ENCODE measurements at places on chromosomes 1 and 21.
A peak's percentile ranks its signal among the peaks of the same experiment; 100 is the strongest.

DNA sequence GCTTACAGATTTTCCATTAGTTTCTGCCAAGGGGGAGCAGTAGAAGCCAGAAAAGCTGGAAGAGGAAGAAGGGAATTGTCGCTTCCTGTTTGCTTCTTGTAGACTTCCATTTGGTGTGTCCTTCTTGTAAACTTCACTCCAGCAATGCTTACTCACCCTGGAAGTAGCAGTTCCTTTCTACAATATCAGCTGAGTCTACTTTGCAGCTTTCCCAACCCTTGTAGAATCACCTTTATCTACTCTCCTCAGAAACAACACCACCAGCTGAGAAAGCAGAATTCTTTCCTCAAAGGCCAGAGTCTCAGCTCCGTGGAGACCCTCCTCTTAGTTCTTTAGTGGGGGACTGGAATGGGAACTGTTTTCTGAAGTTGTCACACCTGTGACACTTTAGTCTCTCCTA lies 1136.7 kb upstream of the TMPRSS15 start:
- DNase-seq, result no peak

DNA sequence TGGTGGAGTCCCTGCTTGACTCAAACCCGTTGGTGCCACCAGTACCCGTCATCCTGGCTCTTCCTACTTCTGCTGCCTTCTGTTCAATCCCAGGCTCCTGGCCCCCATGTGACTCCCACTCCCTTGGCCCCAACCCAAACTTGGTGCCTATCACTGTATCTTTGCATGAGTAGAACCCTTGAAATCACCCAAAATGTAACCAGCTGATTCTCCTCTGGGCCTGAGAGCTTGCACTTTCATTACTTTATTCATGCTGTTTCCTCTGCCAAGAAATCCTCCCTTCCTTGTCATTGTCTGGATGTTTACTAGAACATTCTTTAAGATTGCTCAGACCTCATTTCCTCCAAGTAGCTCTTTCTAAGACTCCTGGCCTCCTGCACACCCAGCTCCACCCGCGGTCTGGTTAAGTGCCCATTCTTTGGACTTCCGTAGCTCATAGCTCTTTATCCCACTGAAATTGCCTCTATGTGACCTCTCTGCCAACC lies 15.7 kb downstream of the PTAFR start:
- DNase-seq, result no peak

- no peak for DNase-seq
Measured at GRCh38 chr21:44714905-44715304, 3.5 kb upstream of the TSPEAR start.

DNA sequence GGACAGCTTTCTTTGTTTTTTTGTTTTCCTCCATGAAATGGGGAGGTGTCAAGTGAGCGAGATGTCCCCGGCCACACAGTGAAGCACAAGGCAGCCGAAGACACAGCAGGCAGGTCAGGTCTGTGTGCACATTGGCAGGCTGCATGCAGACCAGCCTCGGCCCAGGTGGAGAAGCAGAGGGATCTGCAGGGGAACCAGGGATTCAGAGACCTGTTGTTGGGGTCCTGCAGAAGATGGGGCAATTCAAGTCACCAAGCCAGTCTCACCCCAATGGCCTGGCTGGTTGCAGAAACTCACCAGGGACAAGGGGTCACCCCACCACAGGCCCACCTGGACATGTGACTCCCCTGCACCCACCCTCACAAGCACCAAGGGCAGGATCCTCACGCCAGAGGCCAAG lies 4.0 kb upstream of the ABCG1 start:
- no peak for DNase-seq

DNA sequence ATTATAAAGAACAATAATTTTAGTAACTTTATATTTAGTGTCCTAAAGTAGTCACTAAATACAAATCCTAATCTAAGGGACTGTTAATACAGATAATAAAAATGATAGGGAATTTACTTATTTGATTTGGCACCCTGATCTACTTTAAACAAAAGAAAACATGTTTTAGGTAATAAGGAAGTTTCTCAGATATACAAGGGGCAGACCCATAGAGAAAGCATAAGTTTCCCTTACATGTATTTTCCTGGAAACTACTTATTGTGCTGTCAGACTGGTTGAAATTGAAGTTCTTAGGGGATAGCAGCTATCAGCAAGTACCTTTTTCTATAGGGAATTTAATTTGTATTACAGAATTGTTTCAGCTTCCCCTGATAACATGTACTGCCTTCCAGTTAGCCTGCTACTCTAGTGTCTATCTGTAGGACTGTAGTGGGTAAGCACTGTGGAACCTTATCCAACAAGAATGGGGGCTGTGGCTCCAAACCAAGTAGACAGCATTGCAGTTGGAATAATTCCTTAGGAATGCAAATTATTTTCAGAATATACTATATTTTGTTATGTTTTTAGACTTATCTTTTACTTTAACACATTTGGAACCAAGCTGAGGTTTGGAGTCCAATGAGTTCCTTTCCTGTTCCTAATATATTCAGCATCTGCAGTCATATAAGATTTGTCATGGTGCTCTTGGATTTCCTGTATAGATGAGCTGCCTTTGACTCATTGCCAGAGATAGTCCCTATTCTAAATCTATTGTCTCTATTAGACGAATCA lies 14.7 kb downstream of the MSH4 start:
- no peak for DNase-seq

DNA sequence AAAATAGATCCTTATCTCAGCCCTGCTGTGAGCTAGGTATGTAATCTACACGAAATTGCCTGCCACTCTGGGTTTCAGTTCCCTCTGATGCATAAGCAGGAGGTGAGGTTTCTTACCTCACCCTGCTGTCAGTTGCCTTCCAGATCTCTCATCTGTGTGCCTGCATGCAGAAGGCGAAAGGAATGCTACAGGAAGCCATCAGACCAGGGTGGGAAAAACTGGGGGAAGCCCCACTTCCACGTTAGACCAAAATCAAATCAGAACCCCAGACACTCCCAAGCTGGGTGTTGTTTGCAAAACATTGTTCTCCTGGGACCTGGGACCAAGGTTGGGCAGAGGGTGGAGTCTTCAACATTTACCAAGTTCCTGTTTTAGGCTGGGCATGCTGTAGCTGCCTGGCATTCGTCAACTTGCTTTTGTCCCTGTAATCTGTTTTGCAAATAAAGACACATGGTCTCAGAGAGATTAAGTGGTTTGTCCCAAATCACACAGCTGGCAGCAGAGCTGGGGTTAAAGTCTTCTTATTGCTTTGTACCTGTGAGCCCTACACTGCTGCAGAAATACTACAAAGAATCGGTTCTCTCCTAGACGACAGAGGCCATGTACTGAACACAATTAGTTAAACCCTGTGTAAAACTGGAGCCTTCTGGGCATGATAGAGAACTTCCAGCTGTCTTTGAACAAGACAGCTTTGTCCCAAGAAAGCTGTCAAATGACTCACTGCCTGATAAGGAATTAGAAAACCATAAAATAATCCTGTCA lies 389.7 kb upstream of the RUNX1 start:
- DNase-seq, result peak; percentile 63

DNA sequence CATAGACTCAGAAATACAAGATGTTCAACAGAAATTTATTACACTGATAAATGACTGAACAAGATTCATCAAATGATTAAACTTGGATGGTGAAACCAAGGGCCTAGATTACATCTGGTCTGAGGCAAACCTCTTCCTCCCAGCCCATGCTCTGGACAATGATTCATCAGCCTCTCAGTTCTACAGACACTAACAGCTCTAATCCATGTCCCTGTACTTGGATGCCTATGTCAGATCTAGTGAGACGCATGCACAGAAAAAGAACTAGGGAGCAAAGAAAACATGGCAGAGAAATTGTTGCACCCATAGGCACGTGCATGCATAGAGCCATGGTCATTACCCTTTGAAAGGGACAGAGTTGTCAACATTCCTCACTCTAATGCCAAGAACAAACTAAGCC lies 250.1 kb downstream of the KCNH1 start:
- DNase-seq, result no peak

GRCh38 chr1:112849425-112850033 lies 106.5 kb downstream of the SLC16A1 start:
- no peak for DNase-seq

- DNase-seq, result no peak
Measured at GRCh38 chr1:180937624-180938225, 25.0 kb downstream of the KIAA1614 start.

DNA sequence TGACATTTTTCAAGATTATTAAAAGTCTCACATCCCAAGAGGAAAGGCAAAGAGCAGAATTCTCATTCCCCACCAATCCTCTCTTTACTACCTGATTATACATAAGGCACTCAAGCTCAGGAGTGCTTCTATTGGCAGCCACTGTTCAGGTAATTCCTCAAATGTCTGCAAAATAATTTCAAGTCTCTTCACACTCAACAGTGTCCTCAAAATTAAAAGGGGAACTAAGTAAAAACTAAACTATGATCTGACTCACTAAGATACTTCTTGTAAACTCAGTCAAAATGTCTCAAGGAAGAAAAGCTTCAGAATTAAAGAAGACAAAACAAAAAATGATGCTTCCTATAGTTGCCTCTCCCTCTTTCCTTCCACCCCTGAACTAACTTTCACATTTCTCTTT lies 135.6 kb downstream of the GPATCH2 start:
- DNase-seq, result no peak

DNA sequence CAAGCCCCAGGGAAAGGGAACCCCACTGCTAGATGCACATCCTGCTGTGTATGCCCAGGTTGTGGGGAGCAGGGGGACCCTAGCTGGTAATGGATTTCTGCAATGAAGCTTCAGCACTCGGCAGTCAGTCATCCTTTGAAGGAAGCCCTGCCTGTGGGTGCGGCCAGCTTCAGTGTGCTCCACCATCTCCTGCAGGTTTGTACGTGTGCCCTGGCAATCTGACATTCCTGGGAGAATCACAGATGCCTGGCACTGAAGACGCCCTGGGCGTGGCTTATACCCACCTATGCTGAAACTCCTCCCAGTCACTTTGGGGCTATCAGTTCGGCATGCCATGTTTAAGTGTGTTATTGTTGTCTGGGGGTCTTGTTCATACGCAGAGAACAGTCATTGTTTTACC lies 6.8 kb downstream of the SPRR5 start:
- no peak for DNase-seq

GRCh38 chr1:109307274-109308021 lies 637 bp upstream of the MYBPHL start:
- peak; percentile 10 for DNase-seq

- no peak for DNase-seq
Measured at GRCh38 chr1:163275222-163275621, 46.5 kb upstream of the NUF2 start.

- peak; percentile 7 for DNase-seq
Measured at GRCh38 chr1:55860798-55861519, 645.8 kb upstream of the USP24 start.

DNA sequence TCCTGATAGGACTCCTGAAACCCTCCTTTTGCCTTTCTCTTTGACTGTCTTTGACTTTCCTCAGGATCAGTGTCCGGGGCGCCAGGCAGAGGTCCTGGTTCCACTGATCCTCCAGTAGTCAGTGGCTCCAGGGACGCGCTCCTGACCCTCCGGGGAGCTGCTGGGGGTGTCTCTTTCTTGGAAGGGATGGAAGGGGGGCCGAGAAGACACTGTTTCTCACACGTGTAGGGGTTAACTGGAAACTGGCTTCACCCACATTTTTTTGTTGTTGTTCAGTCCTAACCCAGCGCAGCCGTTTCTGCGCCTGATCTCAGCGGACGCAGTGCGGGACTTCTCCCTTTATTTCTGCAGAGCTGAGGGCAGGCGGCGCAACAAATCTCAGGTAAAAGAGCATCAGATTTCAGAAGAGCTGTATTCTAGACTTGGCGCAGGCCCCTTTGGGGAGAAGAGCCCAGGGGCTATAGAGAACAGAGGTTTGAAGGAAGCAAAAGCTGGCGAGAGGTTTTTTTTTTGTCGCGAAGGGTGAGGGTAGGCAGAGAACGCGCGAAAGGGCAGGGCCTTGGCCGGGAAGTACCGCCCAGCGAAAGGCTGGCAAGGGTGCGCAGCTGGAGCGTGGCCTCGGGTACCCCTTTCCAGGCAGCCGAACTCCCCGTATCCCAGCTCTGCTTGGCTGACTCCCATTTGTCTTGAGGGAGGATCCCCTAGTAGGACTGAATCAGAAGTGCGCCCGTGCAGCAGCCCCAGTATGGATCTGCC lies 4.3 kb upstream of the LHX9 start:
- no peak for DNase-seq

- DNase-seq, result no peak
Measured at GRCh38 chr1:228338521-228339051, 68.0 kb downstream of the TRIM11 start.

DNA sequence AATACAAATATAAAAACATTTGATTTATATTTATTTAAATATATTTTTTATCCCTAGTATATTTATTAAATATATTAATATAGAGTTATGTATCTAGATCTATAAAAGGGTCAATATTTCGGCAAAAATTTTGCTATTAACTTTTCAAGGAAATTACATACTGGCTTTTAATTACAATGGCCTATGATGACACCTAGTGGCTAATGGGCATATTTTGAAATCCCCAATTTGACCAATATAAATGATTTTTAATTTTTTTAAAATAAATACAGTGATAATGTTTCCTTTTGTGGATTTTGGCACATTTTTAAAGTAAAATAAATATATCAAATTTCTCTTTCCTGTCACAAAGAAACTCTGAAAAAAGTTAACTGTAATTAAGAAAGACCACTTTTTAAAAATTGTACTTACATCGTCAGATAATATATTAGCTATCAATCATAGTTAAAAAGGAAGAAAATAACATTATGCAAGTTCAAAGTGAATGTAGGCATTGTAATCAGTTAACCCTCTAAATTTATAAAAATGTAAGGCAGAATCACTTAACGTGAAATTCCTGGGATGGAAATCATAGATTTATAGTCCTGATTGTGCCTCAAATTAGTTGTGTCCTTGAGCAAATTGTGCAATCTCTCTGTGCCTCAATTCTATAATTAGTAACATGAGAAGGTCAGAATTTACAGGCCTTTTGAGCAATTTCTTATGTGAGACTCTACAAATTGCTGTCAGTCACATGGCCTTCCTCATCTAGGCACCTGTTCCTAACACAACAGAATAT lies 25.6 kb upstream of the RGS13 start:
- DNase-seq, result peak; percentile 41

DNA sequence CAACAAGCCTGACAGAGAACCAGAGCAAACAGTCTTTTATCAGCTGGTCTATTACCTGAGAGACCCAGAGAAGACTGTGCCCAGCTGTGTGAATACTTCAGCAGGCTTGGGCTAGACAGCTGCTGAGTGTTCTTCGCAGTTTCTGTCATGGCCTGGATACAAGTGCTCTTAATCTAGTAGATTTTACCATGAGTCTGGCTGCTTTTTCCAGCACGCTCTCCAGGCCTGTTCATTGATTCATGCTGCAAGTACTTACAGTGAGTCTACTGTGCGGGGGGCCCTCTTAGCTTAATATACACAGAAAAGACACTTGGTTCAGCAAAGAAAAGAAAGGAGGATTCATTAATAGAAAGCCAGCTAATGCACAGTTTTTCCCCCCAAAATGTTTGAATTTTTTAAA lies 48.5 kb downstream of the RGS7 start:
- no peak for DNase-seq
